ENCODE measurements at places on chromosomes 13 and 19. TPM values are rescaled to one million over a fixed set of nuclear protein-coding genes. Genes with fewer than 3 reads are reported as not detected.
A peak's percentile ranks its signal among the peaks of the same experiment; 100 is the strongest.

TGFBR3L gene
- not detected for polyA plus RNA-seq

CEACAM3 gene
- polyA plus RNA-seq, result 11.8 TPM

PSG1 gene
- polyA plus RNA-seq, result not detected

ICAM3 gene
- polyA plus RNA-seq, result 234 TPM

DKKL1 gene
- polyA plus RNA-seq, result not detected

UHRF1 gene
- 0.77 TPM for polyA plus RNA-seq

FCAR gene
- polyA plus RNA-seq, result 133 TPM

ZNF729 gene
- polyA plus RNA-seq, result not detected

GRCh38 chr13:50912851-50913250 lies 3.3 kb downstream of the RNASEH2B start:
- H3K36me3 ChIP-seq, result no peaks in the 10 kb centered on the region
- no peak for DNase-seq
- H3K27me3 ChIP-seq, result no peaks in the 10 kb centered on the region
- no peak overlapping the region for H3K4me3 ChIP-seq

GRCh38 chr19:18712981-18713380 lies 29.5 kb downstream of the CRTC1 start:
- H3K4me3 ChIP-seq, result no peak overlapping the region
- H3K4me1 ChIP-seq, result peaks cover 19% of the 10 kb centered on the region
- no peak overlapping the region for H3K27ac ChIP-seq
- no peak for DNase-seq
- H3K36me3 ChIP-seq, result no peaks in the 10 kb centered on the region
- no peaks in the 10 kb centered on the region for H3K27me3 ChIP-seq

DNA sequence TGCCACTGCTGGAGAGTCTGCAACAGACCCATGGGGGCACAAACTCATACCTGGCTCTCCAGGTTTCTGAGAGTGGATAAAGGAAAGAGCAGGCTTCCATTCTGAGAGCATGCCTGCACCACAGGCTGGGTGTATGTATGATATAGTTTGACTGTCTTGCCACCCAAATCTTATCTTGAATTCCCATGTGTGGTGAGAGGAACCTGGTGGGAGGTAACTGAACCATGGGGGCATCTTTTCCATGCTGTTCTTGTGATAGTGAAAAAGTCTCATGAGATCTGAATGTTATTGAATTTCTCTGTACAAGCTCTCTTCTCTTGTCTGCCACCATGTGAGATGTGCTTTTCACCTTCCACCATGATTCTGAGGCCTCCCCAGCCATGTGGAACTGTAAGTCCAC lies 50.2 kb downstream of the ERICH6B start:
- no peaks in the 10 kb centered on the region for H3K36me3 ChIP-seq
- DNase-seq, result no peak
- H3K27me3 ChIP-seq, result no peaks in the 10 kb centered on the region
- H3K4me1 ChIP-seq, result no peaks in the 10 kb centered on the region
- no peak overlapping the region for H3K4me3 ChIP-seq
- no peak overlapping the region for H3K27ac ChIP-seq

DNA sequence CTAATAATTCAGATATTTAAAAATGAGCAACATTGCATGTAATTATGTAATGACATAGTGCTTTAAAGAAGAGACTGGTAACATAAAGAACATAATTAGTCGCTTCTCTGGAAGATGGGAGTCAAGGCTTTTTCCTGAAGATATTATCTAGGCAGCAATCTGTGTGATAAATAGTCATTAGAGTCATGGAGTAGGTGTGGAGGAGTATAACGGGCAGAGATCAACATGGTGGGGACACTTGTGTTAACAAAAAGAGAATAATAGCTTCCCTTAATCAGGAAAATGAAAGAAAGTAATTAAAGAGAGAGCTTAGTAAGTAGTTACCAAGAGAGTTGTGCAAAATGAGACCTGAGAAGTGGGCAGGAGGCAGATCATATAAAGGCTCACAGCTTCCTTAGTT lies 1417.1 kb upstream of the ATXN8OS start:
- H3K27me3 ChIP-seq, result no peaks in the 10 kb centered on the region
- H3K4me1 ChIP-seq, result no peaks in the 10 kb centered on the region
- H3K4me3 ChIP-seq, result no peak overlapping the region
- H3K27ac ChIP-seq, result no peak overlapping the region
- DNase-seq, result no peak
- no peaks in the 10 kb centered on the region for H3K36me3 ChIP-seq

- DNase-seq, result peak; percentile 67
- H3K4me1 ChIP-seq, result peaks cover 54% of the 10 kb centered on the region
- H3K4me3 ChIP-seq, result peak overlapping the region; percentile 75
- H3K36me3 ChIP-seq, result peaks cover 7% of the 10 kb centered on the region
- H3K27me3 ChIP-seq, result peaks cover 32% of the 10 kb centered on the region
These were observed 2.6 kb upstream of the PRKCG start for GRCh38 chr19:53879140-53880081.

- no peak for DNase-seq
- H3K27ac ChIP-seq, result no peak overlapping the region
These were observed 22.8 kb upstream of the CCNE1 start for GRCh38 chr19:29789007-29789406.

GRCh38 chr13:32639502-32640105 lies 53.4 kb downstream of the PDS5B start:
- H3K4me3 ChIP-seq, result no peak overlapping the region
- peak; percentile 38 for DNase-seq
- peaks cover 15% of the 10 kb centered on the region for H3K4me1 ChIP-seq
- no peak overlapping the region for H3K27ac ChIP-seq

- H3K27ac ChIP-seq, result no peak overlapping the region
- H3K27me3 ChIP-seq, result no peaks in the 10 kb centered on the region
- no peak overlapping the region for H3K4me3 ChIP-seq
- H3K36me3 ChIP-seq, result no peaks in the 10 kb centered on the region
- DNase-seq, result no peak
- H3K4me1 ChIP-seq, result no peaks in the 10 kb centered on the region
These were observed 812.7 kb upstream of the MIR17HG start for GRCh38 chr13:90534617-90535370.

DNA sequence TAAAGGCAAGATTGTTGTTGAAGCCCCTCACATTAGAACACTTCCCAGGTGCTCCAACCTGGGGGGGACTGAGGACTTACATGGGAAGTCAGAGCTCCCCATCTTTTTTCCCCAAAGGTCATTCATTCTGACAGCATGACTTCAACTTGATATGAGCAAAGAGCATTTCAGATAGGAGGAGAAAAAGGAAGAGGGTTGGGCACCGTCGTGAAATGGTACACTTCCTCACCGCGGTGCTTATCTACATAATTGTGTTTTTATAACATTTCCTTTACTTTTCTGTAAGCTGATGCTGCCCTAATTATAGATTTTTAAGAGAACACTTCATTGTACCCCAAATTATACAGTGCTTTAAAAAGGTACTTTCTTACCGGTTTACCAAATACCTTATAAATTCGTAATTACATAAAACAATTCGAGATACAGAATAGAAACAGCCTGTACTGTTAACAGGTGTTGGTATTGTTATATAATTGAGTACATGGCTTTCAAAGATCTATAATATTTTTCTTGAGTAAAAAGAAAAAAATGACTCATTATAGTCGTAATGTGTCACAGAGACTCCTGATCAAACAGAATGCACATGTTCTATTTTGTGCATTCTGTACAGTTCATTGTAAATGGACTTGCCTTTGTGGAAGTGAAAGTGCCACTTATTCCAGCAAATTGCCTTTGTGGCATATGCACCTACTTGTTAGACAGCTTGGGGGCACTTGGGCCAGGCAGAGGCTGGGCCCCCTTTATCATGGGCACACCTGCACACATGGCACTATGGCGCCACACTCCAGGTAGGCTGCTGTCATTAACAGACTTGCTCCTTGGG lies 81.8 kb downstream of the GGACT start:
- H3K4me3 ChIP-seq, result no peak overlapping the region
- H3K27ac ChIP-seq, result no peak overlapping the region
- DNase-seq, result peak; percentile 28
- peaks cover 11% of the 10 kb centered on the region for H3K4me1 ChIP-seq
- H3K27me3 ChIP-seq, result no peaks in the 10 kb centered on the region
- H3K36me3 ChIP-seq, result no peaks in the 10 kb centered on the region

- no peak overlapping the region for H3K4me3 ChIP-seq
- DNase-seq, result no peak
- H3K27ac ChIP-seq, result no peak overlapping the region
- no peaks in the 10 kb centered on the region for H3K4me1 ChIP-seq
These were observed 271.1 kb upstream of the MAB21L1 start for GRCh38 chr13:35747594-35747993.

DNA sequence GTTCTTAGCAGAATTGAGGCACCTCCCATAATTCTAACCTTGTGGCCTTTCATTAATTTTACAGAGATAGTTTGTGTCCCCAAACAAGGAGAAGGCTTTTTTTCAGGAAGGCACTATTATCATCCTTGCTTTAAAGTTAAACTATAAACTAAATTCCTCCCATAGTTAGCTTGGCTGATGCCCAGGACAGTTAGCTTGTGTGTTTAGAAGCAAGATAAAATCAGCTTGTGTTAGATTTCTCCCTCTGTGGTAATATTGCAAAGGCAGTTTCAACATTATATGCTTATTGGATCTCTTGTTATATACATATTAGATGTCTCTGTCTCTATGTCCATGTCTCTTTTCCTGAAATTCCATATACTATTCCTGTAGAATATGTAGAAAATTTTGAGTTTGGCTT lies 342.7 kb downstream of the TBC1D4 start:
- H3K36me3 ChIP-seq, result no peaks in the 10 kb centered on the region
- no peaks in the 10 kb centered on the region for H3K4me1 ChIP-seq
- H3K27me3 ChIP-seq, result no peaks in the 10 kb centered on the region
- no peak for DNase-seq
- no peak overlapping the region for H3K27ac ChIP-seq

- no peak overlapping the region for H3K4me3 ChIP-seq
- no peaks in the 10 kb centered on the region for H3K4me1 ChIP-seq
- H3K36me3 ChIP-seq, result no peaks in the 10 kb centered on the region
- DNase-seq, result no peak
These were observed 209.6 kb downstream of the KLF12 start for GRCh38 chr13:73924607-73925006.

- H3K36me3 ChIP-seq, result no peaks in the 10 kb centered on the region
- H3K4me3 ChIP-seq, result no peak overlapping the region
- no peak for DNase-seq
- no peaks in the 10 kb centered on the region for H3K4me1 ChIP-seq
- no peak overlapping the region for H3K27ac ChIP-seq
These were observed 155.5 kb upstream of the VSTM2B start for GRCh38 chr19:29370276-29370675.

DNA sequence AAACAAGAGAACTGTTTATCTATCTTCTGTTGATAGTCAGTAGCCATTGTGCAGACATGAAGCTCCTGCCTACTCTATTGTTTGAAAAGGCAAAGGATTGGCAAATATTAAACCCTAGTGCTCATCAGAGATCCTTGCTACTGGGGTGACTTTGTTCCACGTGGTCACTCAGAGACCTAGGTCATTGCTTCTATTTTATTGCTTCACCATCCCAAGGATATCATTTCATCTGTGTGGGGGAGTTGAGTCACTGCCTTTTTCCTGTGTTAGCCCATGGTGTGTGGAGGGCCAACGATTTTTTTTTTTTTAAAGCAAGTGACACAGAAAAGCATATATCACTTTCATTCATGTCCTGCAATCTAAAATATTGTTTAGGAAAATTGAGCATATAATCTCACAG lies 254.1 kb upstream of the RXFP2 start:
- H3K36me3 ChIP-seq, result no peaks in the 10 kb centered on the region
- no peaks in the 10 kb centered on the region for H3K4me1 ChIP-seq
- DNase-seq, result no peak

- DNase-seq, result no peak
- H3K4me3 ChIP-seq, result no peak overlapping the region
- H3K4me1 ChIP-seq, result peaks cover 9% of the 10 kb centered on the region
- H3K36me3 ChIP-seq, result no peaks in the 10 kb centered on the region
- H3K27ac ChIP-seq, result no peak overlapping the region
- no peaks in the 10 kb centered on the region for H3K27me3 ChIP-seq
These were observed 10.0 kb upstream of the ATP12A start for GRCh38 chr13:24670174-24670573.

GRCh38 chr13:112072534-112073244 lies 5.7 kb downstream of the SOX1 start:
- no peak overlapping the region for H3K27ac ChIP-seq
- no peak overlapping the region for H3K4me3 ChIP-seq
- DNase-seq, result no peak
- no peaks in the 10 kb centered on the region for H3K36me3 ChIP-seq

DNA sequence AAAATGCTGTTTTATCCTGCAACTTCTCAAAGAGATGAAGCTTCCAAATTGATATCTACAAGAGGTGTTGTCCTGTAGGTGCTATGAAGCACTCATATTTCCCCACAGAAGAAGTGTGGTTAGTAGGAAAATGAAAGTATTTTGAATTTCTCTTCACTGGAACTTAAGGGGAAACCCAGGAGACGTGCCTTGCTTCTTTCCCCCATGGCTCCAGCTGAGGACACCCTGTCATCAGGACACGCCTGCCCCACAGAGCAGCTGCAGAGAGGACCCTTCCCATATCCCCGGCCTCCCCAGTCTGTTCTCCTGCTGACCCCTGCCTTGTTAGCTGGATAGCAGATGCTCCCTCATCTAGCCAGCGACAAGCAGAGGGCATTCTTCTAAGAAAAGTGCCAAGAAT lies 371.3 kb downstream of the COG6 start:
- DNase-seq, result no peak
- no peak overlapping the region for H3K4me3 ChIP-seq
- no peaks in the 10 kb centered on the region for H3K27me3 ChIP-seq
- no peaks in the 10 kb centered on the region for H3K36me3 ChIP-seq

- H3K4me1 ChIP-seq, result no peaks in the 10 kb centered on the region
- no peak overlapping the region for H3K4me3 ChIP-seq
- DNase-seq, result peak; percentile 42
- H3K27me3 ChIP-seq, result peaks cover 12% of the 10 kb centered on the region
- H3K27ac ChIP-seq, result no peak overlapping the region
These were observed 80.5 kb upstream of the MBNL2 start for GRCh38 chr13:97141564-97142005.

- DNase-seq, result no peak
- no peaks in the 10 kb centered on the region for H3K4me1 ChIP-seq
- no peak overlapping the region for H3K4me3 ChIP-seq
- no peaks in the 10 kb centered on the region for H3K36me3 ChIP-seq
- no peaks in the 10 kb centered on the region for H3K27me3 ChIP-seq
These were observed 163.7 kb upstream of the KL start for GRCh38 chr13:32852526-32852925.

GRCh38 chr13:44293908-44294735 lies 79.5 kb upstream of the SERP2 start:
- H3K27ac ChIP-seq, result peak overlapping the region; percentile 80
- no peaks in the 10 kb centered on the region for H3K36me3 ChIP-seq
- no peak for DNase-seq
- no peaks in the 10 kb centered on the region for H3K27me3 ChIP-seq
- no peak overlapping the region for H3K4me3 ChIP-seq
